ENCODE measurements at places on chromosomes 11 and 22.

DNA sequence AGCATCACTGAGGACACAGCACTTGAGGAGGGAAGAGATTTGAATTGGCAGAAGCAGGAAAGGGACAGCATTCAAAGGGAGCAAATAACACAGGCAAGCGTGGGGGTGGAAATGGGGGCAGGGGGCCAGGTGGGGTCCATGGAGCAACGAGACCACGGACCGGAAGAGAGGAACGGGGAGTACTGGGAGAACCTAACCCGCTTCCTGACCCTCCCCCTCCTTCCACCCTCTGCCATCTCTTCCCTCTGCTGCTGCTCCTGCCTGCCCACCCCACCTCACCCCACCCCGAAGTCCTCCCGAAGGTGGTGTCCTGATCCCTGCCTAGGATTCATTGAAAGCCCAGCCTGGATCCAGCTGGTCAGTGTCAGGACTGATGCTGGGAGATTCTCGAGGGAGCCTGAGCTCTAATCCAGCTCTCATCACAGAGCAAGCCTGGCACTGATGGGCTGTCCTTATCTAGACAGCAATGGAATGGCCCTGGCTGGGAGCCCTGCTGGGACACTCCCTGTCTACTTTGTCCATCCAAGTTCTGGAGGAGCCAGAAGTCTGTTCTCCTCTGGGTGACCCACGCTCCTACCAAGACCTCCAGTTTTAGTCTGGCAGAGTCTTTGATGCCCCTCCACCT lies 105.0 kb downstream of the TRIM29 start:
- no peak for DNase-seq

- no peak for DNase-seq
These were observed 31.1 kb downstream of the CD6 start for GRCh38 chr11:61002598-61002997.

- no peak for DNase-seq
These were observed 2.2 kb upstream of the NUP160 start for GRCh38 chr11:47850337-47850736.

- no peak for DNase-seq
These were observed 14.0 kb upstream of the NRIP3 start for GRCh38 chr11:9017773-9018172.

DNA sequence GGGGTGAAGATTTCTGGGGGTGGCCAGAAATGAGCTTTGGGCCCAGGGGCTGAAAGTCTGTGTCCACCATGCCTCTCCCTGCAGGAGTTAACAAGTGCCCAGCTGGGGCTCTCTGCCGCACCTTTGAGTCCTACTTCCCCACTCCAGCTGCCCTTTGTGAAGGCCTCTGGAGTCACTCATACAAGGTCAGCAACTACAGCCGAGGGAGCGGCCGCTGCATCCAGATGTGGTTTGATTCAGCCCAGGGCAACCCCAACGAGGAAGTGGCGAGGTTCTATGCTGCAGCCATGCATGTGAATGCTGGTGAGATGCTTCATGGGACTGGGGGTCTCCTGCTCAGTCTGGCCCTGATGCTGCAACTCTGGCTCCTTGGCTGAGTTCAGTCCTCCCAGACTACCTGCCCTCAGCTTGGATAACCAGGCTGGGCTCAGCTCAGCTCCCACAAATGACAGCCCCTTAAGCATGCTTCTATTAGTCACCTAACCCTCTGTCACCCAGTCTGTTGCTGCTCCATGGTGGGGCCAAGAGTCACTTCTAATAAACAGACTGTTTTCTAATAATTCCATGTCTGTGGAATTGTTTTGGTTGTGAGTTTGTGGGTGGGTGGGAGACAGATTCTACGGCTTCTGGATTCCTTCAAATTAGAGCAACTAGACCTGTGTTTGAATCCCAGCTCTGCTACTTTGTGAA lies 3.0 kb upstream of the INPPL1 start:
- DNase-seq = no peak

- DNase-seq = no peak
These were observed 1.9 kb downstream of the FEN1 start for GRCh38 chr11:61794579-61794978.

GRCh38 chr11:575313-575995 lies 816 bp upstream of the PHRF1 start:
- peak; percentile 89 for DNase-seq

DNA sequence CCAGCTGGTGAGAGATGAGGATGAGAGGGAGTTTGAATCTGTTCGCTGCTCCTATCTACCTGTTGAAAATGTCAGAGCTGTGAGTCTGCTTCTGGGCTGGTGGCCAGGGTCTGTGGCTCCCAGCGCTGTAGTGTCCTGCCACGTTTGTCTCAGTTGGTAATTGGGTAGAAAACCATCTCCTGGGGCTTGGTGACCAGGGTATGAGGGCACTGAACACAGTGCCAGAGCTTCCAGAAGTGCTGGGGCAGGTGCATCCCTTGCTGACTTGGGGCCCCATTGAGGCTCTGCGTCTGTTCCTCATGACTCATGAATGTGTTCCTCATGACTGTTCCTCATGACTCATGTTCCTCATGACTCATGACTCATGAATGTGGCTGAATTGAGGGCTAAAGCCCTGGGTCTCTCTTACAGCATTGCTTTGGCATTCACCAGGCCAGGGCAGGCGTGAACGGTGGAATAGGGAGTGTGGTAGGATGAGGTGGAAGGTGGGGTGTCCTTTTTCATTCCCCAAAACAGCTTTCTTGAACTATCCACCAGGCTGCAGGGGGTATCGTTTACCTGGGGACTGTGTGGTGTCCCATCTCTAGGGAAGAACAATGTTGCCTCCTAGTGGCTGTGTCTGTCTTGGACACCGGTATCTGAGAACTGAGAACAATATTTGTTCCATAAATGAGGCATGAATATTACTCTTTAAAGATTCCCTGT lies 139.5 kb downstream of the COMMD9 start:
- DNase-seq = peak; percentile 45

GRCh38 chr11:12240677-12241076 lies 130.3 kb downstream of the MICAL2 start:
- DNase-seq = no peak

DNA sequence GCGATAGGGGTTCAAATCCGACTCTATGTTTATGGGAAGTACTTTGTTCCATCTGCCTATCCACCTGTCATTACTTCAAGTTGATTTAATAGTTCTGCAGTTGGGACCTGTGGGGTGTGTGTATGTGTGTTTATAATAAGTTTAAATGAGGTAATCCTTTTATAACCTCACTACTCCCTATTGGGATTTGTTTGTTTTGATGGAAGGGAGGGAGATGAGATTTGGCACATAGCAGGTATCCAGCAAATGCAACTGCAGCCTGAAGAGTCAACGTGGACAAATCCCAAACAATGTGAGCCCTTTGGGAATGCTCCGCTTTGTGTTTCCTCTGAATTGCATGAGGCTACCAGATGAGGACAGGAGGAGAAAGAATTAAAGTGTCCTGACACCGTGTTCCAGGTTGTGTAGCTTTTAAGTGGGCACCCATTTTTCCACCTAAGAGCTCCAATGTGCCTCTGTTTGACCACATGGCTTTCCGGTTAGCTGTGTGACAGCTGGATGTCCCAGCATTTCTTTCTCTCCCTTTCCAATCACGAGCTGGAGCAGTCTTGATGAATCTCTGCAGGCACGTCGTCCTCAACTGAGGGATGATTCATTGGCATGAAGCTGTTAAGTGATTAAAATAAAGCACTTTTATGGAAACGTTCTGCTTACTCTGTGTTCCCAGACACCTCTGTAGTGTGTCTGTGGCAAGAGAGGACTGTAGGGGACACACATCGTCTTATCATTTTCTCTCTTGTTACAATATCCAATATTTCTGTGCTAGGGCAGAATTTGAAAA lies 610.7 kb downstream of the NTM start:
- no peak for DNase-seq

- no peak for DNase-seq
These were observed 117.3 kb upstream of the GRK3 start for GRCh38 chr22:25447067-25447685.

DNA sequence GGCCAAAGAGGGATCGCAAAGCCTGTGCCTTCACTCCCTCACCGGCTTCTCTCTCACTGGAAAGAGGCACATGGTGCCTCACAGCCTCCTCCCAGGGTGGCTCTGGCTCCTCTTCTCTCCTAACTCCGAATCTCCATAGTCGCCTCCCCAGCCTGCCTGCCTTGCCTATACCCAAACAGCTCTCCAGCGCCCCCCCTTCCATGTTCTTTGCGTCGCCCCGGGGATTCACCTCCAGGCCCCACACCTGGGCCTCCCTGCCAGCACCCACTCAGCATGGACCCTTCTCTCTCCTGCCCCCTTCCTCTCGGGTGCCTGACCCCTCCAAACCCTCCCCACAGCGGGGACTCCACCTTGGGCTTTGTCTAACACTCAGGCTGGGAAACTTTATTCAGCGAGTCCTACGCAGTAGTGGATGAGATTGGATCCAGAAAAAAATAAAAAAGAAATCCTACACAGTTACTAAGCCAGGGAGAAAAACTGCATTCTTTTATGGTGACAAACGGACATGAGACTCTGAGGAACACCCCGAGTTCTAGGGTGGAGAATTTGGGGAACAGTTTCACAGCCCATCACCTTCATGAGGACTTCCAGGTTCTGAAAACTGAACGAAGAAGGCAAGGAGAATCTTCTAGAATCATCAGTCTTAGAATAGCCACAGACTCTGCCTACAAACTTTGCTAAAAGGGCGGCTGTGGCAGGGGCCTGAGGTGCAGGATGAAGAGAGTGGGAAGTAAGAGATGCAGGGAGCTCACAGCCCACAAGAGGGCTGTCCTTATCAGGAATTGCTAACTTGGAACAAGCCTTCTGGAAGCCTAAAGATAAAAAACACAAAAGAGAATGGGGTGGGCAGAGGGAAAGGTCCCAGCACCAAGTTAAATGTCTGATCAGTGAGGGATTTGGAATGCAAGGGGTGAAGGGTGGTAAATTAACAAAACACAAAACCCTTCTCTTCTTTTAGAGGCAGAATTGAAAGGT lies 5.3 kb downstream of the PPM1F start:
- DNase-seq = no peak

- no peak for DNase-seq
These were observed 2.2 kb upstream of the RGL4 start for GRCh38 chr22:23688571-23688970.

GRCh38 chr11:33362051-33362910 lies 105.1 kb downstream of the HIPK3 start:
- DNase-seq = peak; percentile 68

DNA sequence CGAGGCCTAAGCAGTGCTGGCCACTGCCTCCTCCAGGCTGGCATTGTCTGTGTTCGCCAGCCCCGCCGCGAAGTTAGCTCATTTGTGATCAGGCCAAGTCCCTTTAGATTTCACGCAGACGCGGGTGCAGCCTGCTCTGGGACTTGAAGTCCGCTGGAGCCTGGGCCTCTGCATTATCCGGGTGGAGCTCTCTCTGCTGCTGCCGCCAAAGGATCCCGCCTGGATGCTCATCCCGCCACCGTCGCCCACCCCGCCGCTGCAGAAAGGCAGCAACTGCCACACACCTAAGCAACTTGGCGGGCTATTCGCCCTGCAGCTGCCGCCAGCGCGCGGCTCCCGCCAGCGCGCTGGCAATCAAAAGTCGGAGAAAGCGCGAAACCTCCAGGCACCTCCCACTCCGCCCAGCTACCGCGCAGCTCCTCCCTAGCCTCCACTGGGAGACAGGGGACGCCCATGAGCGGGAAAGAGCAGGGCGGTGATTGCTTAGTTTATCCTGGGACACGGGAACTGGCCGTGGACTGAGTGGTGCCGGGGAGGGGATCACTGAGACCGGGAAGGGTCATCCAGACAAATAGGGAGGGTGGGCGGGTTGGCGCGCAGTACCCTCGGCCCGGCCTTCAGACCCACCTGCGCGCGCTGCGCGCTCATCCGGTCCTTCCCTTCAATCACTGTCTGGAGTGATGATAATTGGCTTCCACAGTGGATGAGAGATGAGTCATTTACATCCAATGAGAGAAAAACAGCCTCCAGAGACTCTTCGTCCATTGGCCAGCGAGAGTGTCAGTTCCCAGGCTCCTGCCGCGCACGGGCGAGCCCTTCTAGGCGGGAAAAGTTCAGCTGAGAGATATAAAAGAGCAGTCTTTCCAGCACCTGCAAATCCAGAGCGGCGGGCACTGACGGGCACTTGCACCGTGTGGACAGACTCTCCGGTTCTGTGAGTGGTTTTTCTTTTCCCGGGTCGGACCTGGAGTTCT lies at the start of gene FAM111B:
TSS of gene FAM111B (plus strand) at position 875 of the 974 bp plus-strand sequence. CDS start 2,389 bp downstream, outside the sequence.
- DNase-seq = peak; percentile 95

- DNase-seq = no peak
These were observed 76.7 kb downstream of the BMAL1 start for GRCh38 chr11:13354335-13354734.

DNA sequence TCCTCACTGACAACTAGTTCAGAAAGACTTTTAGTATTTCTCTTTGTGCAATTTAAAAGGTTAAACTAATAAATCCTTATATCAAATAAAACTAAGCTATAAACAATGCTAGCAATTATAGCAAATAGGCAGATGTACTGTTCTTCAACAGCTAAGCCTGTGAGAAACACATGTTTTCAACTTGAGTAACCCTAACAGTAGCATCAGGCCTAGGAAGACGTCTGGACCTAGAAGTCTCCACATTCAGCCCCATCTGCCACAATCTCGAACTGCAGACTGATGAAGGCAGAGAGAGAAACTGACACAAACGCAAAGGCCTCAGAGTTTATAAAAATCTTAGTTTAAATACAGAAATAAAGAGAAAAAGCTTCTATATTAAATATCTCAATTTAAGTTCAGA lies 2.5 kb downstream of the ST13 start:
- DNase-seq = no peak

DNA sequence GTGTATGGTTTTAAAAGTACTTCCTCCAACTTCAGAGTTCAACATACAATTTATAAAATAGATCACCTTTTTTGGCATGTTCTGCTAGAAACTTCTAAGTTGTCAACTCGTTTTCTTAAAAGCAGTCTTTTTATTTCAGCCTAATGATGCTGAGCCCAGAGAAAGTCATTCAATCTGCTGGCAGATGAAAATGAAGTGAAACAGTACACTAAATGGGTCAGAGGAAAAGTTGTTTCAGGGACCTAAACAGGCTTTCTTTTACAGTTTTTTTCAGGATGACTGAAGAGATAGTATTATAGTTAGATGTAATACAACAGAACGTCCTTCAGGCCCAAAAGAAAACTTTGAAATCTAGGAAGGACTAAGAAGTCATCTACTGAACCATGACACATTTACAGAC lies 842.7 kb upstream of the CCDC90B start:
- DNase-seq = no peak

- DNase-seq = peak; percentile 31
These were observed 6.8 kb downstream of the OMP start for GRCh38 chr11:77109236-77110019.

GRCh38 chr22:35530700-35531099 lies 9.9 kb upstream of the RASD2 start:
- no peak for DNase-seq

GRCh38 chr11:7619322-7619721 lies 54.0 kb downstream of the CYB5R2 start:
- DNase-seq = no peak

DNA sequence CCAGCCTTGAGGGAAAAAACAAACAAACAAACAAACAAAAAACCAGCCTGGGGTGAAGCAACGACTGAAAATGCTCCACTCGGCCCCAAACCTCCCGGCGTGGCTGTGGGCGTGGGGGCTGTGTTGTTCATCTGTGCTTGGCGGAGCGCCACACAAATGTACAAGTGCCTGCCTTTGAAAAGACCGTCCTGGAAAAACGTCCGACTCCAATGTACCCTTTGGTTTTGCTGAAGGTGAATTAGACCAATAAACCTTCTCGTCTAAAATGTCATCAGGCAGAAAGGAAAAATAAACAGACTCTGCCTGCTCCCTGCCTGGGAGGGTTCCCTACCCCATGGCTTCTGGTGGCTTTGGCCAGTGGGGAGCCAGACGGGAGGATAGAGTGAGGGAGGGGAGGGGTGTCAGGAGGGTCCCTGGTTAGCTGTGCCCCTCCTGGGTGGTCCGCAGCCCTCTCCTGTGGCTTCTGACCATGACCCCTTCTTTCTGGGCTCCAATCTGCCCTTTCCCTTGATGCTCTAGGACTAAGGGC lies 93.9 kb downstream of the TRMU start:
- no peak for DNase-seq

Measured in NCI-H1417 (cell line).